ENCODE measurements at places on chromosomes 3 and 15. TPM values are rescaled to one million over a fixed set of nuclear protein-coding genes. Genes with fewer than 3 reads are reported as not detected.

Gene MCCC1
- total RNA-seq: 50.8 TPM

Gene STXBP5L
- 0.78 TPM for total RNA-seq

Gene RETNLB
- not detected for total RNA-seq

Gene XCR1
- not detected for total RNA-seq

Gene BCL2A1
- total RNA-seq: not detected

Gene MAP6D1
- 7.0 TPM for total RNA-seq

Gene GOLGA6L9
- total RNA-seq: 5.2 TPM

Gene SMCO1
- not detected for total RNA-seq

Gene ZNF860
- total RNA-seq: 2.6 TPM

Gene TMEM207
- not detected for total RNA-seq

Gene SLC24A5
- not detected for total RNA-seq

Gene ZNF774
- 9.6 TPM for total RNA-seq

Gene SERP1
- 1,534 TPM for total RNA-seq

Gene KIF7
- total RNA-seq: 3.0 TPM

Gene CRBN
- total RNA-seq: 33.9 TPM

Gene GUCA1C
- total RNA-seq: 0.99 TPM

Gene CLRN1
- not detected for total RNA-seq

Gene GNB4
- total RNA-seq: 20.4 TPM

Gene CRYGS
- total RNA-seq: 5.9 TPM

Gene MNS1
- total RNA-seq: 1.6 TPM

Gene ST8SIA2
- total RNA-seq: not detected

Gene SEMA5B
- total RNA-seq: 15.2 TPM

Gene RBP2
- not detected for total RNA-seq

Gene DOCK3
- total RNA-seq: not detected

Gene PPP2R3A
- 22.4 TPM for total RNA-seq

Gene FBXW12
- total RNA-seq: 23.7 TPM

Gene LRRC31
- total RNA-seq: not detected

Gene B4GALT4
- 12.5 TPM for total RNA-seq

Gene BNC1
- total RNA-seq: not detected

Data from body of pancreas (tissue), 4 donors.